ENCODE measurements at places on chromosomes 5 and 9. TPM values are rescaled to one million over a fixed set of nuclear protein-coding genes. Genes with fewer than 3 reads are reported as not detected.

Gene OR1N2
- not detected for polyA plus RNA-seq

DNA sequence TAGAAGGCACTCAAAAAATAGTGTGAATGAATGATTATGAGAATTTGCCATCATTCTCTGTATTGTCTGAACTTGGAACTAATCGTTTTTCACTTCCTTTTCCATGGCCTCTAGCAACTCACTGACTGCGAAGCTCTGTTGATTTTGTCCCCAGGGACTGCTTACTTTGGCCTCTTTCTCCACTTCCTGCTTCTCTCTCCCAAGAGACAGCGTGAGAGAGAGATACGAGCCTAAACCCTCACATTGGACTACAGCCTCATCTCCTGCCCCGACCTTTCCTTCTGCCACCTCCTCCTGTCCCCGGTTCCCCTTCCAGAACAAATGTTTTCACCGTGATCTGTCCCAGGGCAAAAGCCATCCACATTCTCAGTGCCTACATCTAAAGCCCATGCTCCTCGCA lies 300.8 kb upstream of the PANK3 start:
- DNase-seq: no peak

DNA sequence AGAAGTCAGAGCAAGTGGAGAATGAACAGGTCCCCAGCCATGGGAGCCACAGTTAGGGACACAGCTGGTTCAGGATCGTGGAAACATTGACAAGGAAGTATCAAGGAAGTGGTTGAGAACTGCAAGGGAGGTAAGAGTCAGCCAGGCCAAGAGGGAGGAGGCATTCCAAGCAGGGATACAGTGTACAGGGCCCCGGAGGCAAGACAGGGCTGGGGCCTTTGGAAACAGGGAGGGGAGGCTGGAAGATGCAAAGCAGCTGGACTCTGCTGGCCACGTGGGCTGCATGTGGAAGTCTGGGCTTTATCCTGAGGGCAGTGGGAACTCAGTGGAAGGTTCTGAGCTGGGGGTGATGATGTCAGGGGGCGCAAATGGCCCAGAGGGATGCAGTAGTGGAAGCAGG lies 14.2 kb downstream of the CCDC180 start:
- DNase-seq: no peak

- no peak for DNase-seq
Measured at GRCh38 chr5:177607115-177607451, 7.2 kb downstream of the B4GALT7 start.

- DNase-seq: no peak
Measured at GRCh38 chr5:128836571-128836970, 128.7 kb upstream of the SLC27A6 start.
